ENCODE measurements at places on chromosomes 11 and 22.

DNA sequence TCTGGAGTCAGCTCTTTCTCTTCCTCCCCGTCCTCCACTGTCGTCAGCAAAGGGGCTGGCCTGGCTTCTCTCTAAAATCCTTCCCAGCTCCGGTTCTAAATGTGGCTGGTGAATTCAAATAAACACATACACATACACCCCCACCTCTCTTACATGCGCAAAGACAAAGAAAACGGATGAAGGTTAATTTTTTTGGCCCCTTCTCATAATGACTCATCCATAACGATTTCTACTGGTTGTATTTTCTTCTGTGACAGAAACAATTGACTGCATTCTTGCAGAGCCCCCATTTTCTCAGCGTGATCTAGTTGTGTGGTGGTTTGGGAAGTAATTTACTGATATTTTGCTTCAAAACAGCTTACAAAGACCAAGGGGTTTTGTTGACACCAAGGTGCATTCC is 130.0 kb upstream of the NTM start:
- peak; percentile 89 for DNase-seq

DNA sequence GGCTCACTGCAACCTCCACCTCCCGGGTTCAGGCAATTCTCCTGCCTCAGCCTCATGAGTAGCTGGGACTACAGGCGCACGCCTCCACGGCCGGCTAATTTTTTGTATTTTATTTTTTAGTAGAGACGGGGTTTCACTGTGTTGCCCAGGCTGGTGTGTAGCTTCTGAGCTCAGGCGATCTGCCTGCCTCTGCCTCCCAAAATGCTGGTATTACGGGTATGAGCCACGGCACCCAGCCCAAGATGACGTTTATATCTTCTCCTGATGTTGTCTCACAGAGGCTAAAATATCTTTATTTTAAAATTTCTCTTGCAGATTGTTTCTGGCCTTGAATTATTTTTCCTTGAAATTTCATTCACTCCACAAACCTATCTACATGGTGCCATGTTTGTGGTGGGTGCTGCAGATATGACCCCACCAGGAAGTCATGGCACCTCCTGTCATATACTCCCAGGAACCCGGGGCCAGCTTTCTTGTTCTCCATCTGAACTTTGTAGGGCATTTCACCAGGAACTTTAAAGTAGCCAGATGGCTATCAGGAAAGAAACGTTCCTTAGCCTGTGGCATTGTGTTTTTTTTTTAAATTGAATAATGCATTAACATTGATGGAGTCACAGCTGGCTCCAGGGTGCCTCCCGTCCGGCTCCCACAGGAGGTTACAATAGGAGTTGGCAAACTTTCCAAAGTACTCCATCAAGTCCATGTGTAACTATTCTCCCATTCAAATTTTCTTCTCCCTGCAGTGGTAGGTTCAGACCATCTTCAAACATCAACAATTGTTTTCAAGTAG is 42.0 kb upstream of the LIPT2 start:
- no peak for DNase-seq

DNA sequence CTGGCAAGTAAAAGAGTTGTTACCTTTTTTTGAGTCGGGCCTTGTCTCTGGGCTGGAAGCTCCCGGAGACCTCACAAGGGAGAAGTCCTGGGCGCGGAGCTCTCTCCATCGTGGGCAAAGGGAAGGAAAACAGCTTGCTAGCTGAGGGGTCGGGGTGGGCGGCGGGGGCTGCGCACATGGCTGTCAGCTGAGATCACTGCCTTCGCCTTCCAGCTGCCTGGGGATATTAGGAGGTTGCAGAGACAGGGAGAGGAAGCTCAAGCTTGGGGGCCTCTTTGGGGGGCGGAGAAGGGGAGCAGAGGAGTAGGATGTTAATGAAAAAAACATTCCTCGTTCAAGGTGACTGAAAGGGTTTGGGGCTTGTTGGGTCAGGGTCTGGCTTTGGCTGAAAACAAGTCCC is 49.2 kb upstream of the ALX4 start:
- DNase-seq, result no peak

DNA sequence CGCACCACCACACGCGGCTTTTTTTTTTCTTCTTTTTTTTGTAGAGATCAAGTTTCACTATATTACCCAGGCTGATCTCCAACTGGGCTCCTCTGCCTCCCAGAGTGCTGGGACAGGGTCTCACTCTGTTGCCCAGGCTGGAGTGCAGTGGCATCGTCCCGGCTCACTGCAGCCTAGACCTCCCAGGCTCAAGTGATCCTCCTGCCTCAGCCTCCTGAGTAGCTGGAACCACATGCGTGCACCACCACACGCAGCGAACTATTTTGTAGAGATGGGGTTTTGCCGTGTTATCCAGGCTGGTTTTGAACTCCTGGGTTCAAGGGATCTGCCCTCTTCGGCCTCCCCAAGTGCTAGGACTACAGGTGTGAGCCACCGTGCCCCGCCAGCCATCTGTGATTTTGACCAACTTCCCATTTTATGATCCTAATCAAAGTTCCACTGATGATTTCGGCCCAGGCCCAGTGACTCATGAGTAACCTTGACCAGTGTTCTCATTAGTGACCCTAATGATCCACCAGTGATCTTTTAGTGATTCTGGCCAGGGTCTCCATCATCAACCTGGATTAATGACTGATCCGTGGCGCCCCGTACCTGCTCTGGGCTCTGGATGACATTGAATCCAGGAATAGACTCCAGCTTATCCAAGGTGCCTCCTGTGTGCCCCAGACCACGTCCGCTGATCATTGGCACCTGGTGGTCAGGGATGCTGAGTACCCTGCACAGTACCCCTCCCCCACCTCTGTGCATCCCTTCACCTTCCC is 1.7 kb downstream of the TYMP start:
- DNase-seq, result no peak

GRCh38 chr11:104124979-104125378 is 39.0 kb downstream of the PDGFD start:
- DNase-seq, result no peak

GRCh38 chr11:120208001-120208441 is 2.8 kb upstream of the OAF start:
- DNase-seq, result no peak

GRCh38 chr22:47148956-47149728 is 386.7 kb downstream of the TBC1D22A start:
- DNase-seq, result no peak

- DNase-seq, result no peak
These were observed 18.6 kb downstream of the USH1C start for GRCh38 chr11:17525570-17525969.

DNA sequence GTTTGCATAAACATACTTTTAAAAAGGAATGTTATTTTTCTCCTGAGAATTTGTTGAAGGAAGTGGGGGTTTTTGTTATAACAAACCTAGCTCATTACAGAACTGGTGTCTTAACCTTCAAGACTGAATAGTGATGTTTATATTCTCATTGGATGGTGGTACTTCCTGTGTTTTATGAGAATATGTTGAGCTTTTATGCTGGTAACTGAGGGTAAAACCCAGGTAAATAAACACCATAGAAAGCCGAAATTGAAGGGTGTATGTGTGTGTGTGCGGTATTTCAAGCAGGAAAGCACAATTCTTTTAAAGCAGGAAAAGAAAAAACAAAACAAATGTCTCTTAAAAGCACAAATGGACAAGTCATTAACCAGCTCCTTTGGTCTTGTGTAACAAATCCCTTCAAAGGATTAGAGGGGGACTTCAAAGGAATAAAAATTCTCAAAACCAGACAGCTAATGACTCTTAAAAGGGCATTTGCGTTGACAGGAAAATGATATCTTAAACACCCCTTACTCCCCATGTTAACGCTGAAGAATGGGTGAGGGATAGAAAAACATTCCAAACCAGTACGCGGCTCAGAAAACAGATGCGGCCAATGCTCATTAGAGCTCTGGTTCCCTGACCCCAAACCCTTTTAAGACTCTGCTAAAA is 23.8 kb downstream of the LMO2 start:
- DNase-seq, result no peak

DNA sequence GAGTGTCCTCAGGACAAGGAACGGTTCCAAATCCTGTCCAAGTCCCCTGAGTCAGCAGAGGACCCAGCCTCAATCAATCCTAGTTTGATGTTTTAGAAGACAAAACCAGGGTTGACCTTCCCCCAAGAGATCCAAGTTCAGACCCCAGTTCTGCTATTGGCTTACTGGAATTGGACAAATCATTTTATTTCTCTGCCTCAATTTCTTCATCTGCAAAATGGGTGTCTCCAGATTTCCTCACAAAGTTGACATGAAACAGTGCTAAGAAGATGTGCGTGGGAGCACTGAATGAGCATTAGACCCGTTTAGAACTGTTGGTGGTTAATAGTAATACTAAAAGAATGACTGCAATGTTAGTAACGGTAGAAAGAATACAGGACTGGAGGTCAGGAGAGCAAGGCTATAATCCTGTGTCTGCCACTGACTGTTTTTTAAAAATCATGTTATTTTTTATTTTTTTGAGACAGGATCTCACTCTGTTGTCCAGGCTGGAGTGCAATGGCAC is 32.8 kb upstream of the SCUBE1 start:
- no peak for DNase-seq

GRCh38 chr11:121515335-121515671 is 62.5 kb upstream of the SORL1-AS1 start:
- DNase-seq, result no peak

DNA sequence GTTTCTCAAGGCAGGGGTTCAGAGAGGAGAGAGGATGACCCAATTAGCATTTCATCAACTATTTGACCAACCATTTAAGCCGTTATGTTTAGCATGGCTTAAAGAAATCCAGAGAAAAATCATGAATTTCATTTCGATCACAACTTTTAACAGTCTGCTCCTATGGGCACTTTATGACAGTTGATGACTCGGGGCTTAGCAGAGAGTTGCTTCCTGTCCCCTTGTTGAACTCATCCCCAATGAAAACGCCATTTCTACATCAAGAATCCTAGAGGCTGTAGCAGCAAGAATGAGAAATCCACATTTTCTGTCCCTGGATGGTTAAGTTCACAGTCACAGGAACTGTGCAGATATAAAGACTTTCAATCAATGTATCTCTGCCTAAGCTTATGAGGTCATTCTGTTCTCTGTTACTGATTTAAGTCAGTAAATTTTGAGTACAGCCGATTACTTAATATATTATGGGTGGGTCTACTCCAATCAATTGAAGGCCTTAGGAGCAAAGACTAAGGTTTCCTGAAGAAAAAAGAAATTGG is 81.1 kb downstream of the BDNF start:
- DNase-seq, result peak; percentile 25

- DNase-seq, result no peak
These were observed 684.0 kb downstream of the OPCML start for GRCh38 chr11:132848336-132848735.
